Panc1 (cell line): ENCODE measurements at places on chromosomes 3 and 15. TPM values are rescaled to one million over a fixed set of nuclear protein-coding genes. Genes with fewer than 3 reads are reported as not detected.

The GOLGA8T gene
- total RNA-seq: not detected

The TUSC7 gene
- total RNA-seq: not detected

The XYLB gene
- total RNA-seq: 6.6 TPM

The MKRN3 gene
- 7.9 TPM for total RNA-seq

The LMOD3 gene
- total RNA-seq: not detected

The PPP1R14D gene
- total RNA-seq: 0.64 TPM

The ZNF662 gene
- not detected for total RNA-seq

The SENP5 gene
- total RNA-seq: 40.0 TPM

The EHD4 gene
- total RNA-seq: 43.2 TPM

The FOXB1 gene
- 0.64 TPM for total RNA-seq

The OR5K2 gene
- not detected for total RNA-seq

The CPA3 gene
- not detected for total RNA-seq

The TGM5 gene
- total RNA-seq: not detected

The USP8 gene
- 57.3 TPM for total RNA-seq

The SMCO1 gene
- total RNA-seq: not detected

The PP2D1 gene
- not detected for total RNA-seq

The TIGIT gene
- not detected for total RNA-seq

The CILP gene
- 0.08 TPM for total RNA-seq

The CHDH gene
- total RNA-seq: 24.1 TPM

The ECE2 gene
- not detected for total RNA-seq

The FGF7 gene
- total RNA-seq: not detected

The TEX55 gene
- not detected for total RNA-seq

The CCDC12 gene
- total RNA-seq: 35.5 TPM

The TMEM212 gene
- total RNA-seq: not detected
